ENCODE measurements at places on chromosomes 16 and 17.

DNA sequence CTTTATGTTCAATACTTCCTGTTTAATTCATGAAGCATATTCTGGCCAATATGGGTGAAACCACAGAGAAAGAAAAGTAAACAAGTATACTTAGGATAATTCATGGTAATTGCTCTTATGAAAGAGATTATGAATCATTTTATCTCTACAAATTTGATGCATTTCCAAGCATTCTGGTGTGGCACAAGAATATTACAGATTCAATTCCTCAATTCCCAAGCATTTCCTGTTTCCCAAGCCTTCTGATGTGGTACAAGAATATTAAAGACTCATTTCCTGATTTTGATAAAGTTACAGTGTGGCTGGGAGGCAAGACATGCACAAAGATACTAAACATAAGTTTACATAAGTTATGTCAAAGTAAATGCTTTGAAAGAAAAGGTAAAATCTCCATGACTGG, 126.1 kb upstream of the NUDT7 start:
- no peak for DNase-seq

DNA sequence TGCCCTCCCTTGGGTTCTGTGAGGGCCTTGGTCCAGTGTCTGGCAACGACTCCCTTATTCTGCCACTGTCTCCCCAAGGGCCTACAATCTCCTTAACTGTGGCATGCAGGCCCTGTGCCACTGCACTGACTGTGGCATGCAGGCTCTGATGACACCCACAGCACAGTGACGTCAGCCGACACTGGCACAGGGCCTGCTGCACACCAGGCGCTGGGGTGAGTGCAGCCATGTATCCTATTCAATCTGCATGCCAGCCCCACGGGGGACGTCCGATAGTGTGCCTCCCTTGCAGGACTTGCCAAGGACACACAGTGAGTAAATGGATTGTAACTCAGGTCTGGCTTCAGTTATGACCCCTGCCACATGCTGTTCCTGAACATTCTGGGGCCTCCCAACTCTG, 39.8 kb upstream of the RASD1 start:
- no peak for DNase-seq

DNA sequence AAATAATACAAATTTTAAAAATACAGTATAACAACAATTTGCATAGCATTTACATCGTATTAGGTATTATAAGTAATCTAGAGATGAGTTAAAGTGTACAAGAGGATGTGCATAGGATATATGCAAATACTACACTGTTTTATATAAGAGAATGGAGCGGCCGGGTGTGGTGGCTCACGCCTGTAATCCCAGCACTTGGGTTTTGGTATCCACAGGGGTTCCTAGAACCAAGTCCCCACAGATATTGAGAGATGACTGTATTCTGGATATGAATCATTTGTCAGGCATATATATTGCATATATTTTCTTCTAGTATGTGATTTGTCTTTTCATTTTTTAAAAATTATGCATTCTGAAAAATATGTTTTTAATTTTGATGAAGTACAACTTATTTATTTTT, 77.5 kb upstream of the MSI2 start:
- no peak for DNase-seq

GRCh38 chr17:66354981-66355380, 52.6 kb downstream of the PRKCA start:
- no peak for DNase-seq

DNA sequence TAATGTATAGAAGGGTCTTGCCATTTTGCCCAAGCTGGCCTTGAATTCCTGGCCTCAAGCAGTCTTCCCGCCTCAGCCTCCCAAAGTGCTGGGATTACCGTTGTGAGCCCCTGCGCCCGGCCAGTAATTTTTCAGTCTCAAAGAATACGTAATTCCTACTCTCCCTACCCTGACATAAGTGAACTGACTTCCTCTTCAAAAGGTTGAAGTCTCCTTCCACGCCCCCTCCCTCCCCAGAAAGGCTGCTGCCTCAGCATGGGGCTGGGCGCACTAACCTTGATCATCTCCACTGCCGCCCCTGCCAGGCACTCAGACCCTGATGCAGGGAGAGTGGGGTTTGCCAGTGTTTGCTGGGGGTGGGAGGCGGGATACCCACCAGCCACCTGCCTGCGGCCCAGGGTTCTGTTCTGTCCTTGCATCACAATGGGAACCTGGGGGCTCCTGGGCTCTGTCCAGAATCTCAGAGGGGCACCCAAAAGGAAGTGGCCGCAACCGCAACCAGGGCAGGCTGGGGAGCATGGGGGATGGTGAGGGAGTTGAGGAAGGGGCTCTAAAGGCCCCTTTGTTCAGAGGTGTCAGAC, 27.5 kb downstream of the KIFC3 start:
- DNase-seq = no peak

Measured in cortex of kidney (tissue), 1 donor.